ENCODE measurements at places on chromosomes 12 and 14.

GRCh38 chr12:58189030-58189429, 247.7 kb downstream of the ATP23 start:
- DNase-seq, result no peak

GRCh38 chr14:56894591-56894991, 84.3 kb upstream of the OTX2 start:
- no peak for DNase-seq

- DNase-seq, result no peak
Observed at GRCh38 chr12:10867381-10867780, 16.7 kb downstream of the PRH1 start.

- DNase-seq, result no peak
Observed at GRCh38 chr12:50188241-50188781, 21.1 kb upstream of the CERS5 start.

- DNase-seq, result no peak
Observed at GRCh38 chr12:83514372-83514771, 827.7 kb downstream of the TMTC2 start.

GRCh38 chr12:2336409-2336829, 283.6 kb downstream of the CACNA1C start:
- DNase-seq, result no peak

- no peak for DNase-seq
Observed at GRCh38 chr14:54881761-54882401, 20.7 kb downstream of the GCH1 start.

- no peak for DNase-seq
Observed at GRCh38 chr14:36981832-36982529, 190.4 kb downstream of the SLC25A21 start.

DNA sequence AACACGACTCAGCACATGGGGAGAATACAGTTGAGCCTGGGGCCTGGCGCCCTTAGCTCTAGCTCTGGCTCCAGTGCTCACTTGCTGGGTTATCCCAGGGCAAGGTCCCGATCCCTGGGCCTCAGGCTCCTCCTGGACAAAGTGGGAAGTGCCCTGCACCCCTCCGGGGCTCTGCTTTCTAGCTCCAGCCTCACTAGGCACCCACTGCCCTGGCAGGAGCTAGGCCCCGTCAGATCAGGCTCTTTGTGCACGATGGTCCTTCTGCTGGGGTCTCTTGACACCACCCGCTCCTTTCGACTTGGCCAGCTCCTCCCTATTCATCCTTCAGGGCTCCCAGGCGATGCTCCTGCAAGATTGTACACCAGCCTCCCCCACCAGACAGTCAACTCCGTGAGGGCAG, 23.4 kb downstream of the NCKAP5L start:
- no peak for DNase-seq

DNA sequence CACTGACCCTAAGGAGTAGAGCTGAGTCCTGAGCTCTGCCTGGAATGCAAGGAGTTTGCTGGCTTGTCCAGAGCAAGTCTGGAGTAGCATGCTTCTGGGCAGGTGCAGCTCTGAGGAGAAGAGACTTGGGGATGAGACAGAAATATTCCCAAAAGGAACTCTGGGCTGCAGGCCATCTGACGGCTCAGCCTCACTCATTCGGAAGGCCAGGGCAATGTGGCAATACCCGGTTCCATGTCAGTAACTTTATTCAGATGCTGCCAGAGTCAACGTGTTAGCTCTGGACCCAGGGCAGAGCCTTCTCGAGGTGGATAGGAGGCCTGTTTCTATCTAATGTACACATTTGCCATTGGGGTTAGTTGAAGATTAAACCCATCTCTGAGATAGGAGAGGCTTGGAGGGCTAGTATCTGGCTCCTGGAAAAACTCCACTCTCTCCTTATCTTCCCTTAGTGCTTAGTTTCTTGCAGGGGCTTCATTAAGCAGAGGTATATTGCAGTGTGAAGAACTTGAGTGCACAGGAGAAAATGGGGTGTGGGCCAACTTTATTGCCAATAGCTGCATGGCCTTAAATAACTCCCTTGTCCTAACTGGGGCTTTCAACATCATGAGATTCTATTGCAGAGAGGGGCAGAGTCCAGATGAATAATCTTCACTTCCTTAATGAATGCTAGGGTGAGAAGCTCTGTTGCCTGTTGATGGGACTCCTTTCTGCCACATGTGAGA, 65.6 kb downstream of the NTF3 start:
- DNase-seq, result no peak

GRCh38 chr12:50508414-50508813, 3.6 kb downstream of the DIP2B start:
- no peak for DNase-seq

GRCh38 chr12:48969833-48970701, 1.5 kb downstream of the WNT10B start:
- DNase-seq, result no peak

DNA sequence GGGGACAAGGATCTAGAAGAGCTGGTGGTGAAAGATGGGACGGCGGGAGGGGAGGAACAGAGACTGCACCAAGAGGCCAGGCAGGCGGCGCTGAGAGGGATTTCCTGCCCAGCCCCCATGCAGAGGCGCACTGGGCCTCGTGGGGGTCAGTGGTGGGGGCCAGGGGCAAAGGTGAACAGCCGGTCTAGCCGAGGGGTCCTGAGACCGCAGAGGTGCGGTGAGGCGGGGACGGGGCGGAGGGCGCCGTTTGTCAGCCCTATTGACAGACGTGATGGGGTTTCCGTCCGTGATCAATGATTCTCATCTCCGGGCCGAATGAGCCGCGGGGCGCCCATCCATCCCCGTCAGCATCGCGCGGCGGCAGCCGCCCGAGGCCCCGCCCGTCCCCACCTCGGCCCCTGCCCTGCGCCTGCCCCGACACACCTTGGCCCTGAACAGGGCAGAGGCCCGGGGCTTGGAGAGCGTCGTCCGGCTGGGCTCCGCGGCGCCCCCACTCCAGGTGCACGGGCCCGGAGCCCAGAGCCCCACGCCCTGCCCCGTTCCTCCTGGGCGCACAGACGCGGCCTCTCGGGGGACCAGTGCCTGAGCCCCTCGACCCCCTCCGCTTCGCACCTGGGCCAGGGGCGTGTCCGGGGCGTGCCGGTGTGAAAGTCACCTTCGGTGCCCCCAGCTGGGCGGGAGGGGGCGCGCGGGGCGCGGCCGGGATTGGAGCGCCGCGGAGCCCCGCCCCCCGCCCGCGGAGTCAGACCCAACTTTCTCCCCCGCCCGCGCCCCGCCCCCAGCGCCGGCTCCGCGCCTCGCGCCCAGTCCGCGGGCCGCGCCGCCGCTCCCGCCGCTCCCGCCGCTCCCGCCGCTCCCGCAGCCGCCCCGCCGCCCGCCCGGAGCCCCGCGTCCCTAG, at the start of gene NXPH4:
Gene NXPH4, plus strand, starts transcription at position 781 of the 898 bp plus-strand sequence. CDS start 176 bp downstream, outside the sequence.
- DNase-seq, result peak; percentile 68

DNA sequence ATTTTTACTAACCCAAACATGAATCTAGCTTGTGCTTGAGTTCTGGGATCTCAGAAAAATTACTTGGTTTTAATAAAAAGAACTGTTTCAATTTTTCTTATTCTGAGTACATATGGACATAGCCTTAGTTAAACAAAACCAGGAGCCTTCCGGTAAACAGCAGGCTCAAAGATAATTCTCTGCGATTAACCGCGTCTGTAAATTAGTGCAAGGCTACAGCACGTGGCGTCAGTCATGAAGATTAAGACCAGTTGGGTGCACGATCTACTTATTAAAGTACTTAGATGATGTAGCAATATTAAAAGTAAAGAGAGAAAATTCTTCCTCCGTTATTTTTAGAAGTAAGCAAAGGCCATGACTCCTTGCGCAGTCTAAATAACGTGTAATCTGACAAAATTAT, 700 bp downstream of the KCNJ8 start:
- DNase-seq, result no peak

DNA sequence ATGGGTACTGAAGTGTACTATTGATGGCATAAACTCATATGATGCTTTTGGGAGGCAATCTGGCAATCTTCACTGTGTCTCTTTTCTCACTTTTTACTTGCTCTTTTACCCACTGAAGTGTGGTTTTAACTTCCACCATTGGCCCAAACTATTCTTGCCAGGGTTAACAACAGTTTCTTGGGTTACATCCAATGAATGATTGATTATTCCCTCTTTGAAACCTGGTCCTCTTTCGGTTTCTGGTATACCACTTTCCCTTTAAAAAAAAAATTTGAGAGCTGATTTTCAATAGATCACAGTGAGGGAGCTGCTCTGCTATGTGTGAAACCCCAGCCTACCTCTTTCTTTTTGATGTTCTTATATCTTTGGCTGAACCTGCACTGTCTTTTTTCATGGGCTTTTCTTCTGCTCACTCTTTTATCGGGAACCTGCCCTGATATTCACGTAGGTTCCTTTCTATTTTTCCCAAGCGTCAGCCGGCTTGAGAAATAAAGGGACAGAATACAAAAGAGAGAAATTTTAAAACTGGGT, 56.1 kb upstream of the OR4E1 start:
- DNase-seq, result no peak

GRCh38 chr12:3294481-3294911, 196.5 kb upstream of the PRMT8 start:
- peak; percentile 55 for DNase-seq

GRCh38 chr14:53152887-53153701, at the start of gene DDHD1:
TSS of gene DDHD1 (minus strand) at chr14:53153323. CDS start at chr14:53153098, 225 bp downstream.
- DNase-seq, result peak; percentile 90

DNA sequence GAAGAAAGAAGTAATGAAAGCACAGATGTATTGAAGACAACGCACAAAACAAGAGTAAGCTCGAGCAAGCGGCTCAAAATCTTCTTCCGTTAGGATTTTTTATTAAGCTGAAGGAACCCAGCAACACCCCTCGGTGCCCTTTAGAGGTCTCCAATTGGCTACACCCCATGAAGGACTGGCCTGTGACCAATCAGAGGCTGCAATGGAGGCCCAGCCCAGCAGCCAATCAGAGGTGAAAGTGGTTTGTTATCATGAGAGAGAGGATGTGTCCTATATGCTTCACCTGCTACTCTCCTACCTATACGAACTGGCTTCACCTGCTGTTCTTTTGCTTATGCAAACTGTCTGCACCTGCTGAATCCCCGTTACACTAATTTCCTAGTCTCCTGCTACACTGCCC, 358.8 kb downstream of the C12orf50 start:
- DNase-seq, result no peak

DNA sequence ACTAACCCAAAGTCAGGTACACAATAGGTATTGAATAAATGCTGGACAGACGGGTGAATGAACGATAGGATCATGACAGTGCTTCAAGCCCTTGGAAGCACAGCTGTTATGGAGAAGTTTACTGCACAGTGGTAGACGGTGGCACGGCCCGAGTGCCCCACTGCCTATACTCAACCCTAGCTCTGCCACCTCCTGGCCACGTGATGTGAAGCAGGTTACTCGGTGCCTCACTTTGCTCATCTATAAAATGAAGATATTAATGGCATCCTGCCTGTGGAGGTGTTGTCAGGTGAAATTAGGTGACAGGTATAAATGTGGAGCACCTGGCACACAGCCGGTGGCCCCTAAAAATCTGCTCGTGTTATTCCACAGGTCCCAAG, 5.8 kb downstream of the ASB2 start:
- DNase-seq, result peak; percentile 12

- no peak for DNase-seq
Observed at GRCh38 chr14:20680363-20680762, 4.0 kb upstream of the RNASE4 start.

DNA sequence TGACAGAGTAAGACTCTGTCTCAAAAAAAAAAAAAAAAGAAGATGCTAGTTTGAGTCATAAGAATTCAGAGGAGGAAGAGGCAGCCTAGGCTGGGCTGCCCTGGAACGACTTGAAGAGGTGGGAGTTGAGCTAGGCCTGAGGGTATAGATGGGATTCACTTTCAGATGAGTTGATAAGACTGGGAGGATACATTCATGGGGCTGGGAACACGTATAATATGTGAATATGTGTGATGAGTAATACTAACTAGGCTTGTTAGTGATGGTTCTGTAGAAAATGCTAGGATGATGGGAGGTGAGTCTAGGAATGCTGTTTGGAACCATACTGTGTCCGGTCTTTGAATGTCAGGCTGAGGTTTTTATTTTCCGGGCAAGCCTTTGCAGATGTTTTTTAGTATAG, 9.0 kb downstream of the PLEKHA5 start:
- no peak for DNase-seq

DNA sequence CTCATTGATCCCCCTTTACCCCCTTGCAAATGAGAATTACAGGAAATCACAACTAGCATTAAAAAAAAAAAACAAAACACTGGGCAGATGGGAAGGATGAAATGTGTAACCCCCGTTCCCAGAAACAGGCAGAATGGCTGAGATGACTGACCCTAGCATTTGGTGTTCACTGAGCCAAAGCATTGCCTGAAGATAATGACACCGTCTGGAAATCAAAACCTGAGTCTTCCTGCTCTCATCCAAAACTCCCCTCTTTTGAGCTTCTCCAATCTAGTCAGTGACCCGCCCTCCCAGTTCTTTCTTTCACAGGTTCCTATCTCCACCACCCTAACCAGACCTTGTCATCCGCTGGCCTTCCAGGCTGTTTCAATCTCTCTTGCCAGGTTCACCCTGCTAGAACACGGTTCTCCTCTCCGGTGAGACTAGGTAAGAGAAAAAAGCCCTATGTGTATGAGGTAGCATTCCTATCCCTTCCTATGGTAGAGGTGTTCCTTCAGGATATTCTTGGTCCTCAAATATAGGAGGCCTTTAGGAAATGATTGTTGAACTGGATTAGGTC, 21.3 kb downstream of the SUSD6 start:
- DNase-seq, result no peak

DNA sequence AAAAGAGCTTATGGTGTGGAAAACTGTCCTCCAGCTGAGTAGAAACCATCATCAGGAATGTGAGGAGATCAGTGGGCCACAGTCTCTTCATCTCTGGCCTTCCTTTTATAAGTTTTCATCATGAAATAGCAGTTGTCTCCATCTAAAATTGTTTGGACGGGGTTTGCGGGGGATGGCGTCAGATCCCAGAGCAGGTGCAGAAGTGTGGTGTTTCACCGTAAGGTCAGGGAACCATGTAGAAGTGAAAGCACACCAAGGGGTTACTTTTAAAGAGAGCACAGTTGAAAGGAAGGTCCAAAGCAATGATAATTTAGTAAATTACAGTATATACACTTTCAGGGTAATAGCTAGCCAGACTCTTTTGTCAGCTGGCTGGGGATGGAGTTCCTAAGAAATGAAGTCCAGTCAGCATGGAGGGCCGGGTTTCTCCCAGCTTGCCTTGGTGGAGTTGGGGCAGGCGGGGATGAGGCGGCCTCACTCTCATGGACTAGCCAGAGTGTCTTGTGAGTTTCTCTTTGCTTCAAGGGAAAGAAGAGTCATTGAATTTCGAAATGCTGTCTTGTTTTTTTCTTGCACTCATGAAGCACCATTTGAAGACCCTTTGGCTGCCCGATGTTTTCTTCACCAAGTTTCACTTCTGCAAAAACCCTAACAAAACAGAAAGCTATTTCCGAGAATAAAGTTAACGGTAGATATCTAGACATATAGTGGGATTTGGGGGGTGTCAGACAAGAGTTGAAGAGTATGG, 100.6 kb downstream of the ETV6 start:
- DNase-seq, result no peak

Measured in NCI-H345 (cell line).